ENCODE measurements at places on chromosomes 2 and 18. TPM values are rescaled to one million over a fixed set of nuclear protein-coding genes. Genes with fewer than 3 reads are reported as not detected.

DNA sequence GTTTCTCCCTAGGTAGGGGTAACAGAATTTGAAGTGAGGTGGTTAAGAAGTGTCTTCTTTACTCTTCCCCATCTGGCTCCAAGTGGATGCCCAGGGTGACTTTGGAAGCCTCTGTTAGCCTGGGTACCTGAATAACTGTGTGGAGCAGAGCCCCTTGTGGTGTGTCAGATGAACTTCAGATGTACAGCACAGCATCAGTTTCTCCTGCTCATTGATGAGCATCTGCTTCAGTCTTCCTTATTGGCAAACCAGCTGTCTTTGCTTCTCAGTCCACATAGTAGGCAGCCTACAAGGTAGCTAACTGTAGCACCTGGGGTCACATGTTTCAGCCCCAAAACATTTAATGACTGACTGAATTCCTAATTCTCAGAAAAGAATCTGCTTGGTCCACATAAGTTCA is 56.2 kb upstream of the ATP8B1 start:
- DNase-seq, result no peak

GRCh38 chr2:235981631-235982030 is 186.6 kb downstream of the GBX2 start:
- DNase-seq, result no peak

- no peak for DNase-seq
Measured at GRCh38 chr2:176291809-176292283, 22.6 kb downstream of the MTX2 start.

The VIT gene
- total RNA-seq, result not detected

The TMEM247 gene
- total RNA-seq, result not detected

The ICA1L gene
- 3.8 TPM for total RNA-seq

DNA sequence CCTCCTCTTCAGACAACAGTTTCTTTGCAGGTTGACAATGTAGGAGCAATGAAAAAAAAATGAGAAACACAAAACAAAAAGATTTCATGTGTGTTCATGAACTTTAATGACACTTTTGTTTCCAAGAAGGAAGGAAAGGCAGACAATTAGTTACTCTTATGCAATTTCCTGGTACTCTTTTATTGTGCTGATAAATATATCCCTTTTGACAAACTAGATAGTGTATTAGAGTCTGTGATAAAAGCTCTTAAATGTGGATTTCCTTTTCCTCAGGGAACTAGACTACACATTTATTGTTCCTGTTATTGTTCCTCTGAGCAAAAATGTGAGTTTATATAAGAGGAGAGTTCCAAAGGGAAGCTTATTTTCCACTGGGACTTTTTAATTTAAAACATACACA is 188.7 kb upstream of the NRXN1 start:
- no peak for DNase-seq

GRCh38 chr2:53784436-53784835 is 2.3 kb downstream of the ASB3 start:
- no peak for DNase-seq

The GALNT3 gene
- total RNA-seq, result 13.8 TPM
